Stimulated activated CD8-positive, alpha-beta memory T cell treated with anti-CD3 and anti-CD28 coated beads, Interleukin-4, amount 100 ng/mL, for 24 hours (primary cell): ENCODE measurements at places on chromosomes 6 and 20.

DNA sequence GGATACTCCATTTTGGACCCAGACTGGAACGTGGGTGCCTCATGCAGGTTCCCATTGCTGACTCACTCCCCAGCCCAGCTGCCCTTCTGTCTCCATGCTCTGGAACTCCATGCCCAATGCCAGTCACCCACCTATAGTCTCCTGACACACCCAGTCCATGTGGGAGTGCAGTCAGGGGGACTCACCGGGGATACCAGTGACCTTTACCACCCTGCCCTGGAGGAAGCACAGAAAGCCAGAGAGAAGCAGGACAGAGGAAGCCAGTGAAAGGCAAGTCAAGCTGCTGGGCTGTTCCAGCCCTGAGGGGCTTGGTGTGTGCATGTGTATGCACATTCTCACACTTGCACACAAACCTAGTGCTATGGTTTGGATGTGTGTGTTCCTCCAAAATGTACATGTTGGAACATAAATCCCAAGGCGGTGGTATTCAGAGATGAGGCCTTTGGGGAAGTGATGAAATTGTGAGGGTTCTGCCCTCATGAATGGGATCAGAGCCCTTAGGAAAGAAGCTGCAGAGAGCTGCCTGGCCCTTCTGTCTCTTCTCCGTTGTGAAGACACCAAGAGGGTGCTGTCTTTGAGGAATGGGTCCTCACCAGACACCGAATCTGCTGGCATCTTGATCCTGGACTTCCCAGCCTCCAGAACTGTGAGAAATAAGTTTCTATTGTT lies 121.4 kb upstream of the MAFB start:
- DNase-seq, result no peak

DNA sequence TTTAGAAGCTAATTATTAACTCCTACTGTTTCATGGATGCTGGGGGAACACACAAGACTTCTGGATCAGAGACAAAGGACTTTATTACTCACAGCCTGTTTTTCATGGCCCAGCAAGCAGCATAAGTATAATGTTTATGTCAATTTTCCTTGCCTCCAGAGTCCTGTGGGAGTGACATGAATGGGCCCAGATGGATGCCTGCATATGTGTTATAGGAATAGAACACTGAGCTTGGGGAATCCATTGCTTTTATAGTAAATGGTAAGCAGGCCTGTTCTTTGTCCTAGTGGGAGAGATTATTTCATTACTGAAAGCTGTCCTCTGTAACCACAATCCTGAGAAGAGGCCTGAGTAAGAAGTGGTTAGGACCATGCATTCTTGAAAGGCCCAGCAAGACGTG lies 25.6 kb downstream of the BLTP3A start:
- DNase-seq, result no peak

- no peak for DNase-seq
Measured at GRCh38 chr20:59667131-59667530, 62.8 kb downstream of the PHACTR3 start.

- DNase-seq, result no peak
Measured at GRCh38 chr20:19827818-19828217, 69.8 kb downstream of the RIN2 start.

DNA sequence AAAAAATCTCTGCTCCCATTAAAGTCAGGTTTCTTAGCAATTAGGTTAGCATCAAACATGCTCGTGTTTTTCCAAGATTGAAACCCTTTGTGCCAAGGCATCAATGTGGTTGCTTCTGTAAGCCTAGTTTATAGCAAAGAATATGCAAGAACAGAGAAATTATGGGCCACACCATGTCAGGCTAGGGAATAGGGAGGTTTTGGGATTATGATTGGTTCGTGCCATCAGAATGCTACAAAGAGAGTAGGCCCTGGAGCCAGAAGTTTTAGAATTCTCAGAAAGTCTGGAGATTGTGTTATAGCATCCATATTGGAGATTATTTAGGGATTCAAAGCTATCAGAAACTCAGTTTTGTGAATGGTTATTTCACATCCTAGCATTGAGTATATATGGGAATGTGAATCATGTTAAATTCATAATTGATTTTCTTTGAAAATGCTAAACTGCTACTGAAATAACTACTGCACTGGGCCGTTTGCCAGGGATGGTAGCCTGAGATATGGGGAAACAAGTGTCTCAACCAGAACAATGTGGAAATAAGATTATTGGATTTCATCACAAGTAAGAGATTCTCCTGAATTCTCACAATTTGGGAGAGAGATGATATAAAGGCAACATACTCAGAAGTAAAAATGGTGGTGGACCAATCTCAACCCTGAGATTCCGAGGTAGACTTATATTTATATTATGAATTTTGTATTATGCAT lies 45.3 kb downstream of the ZNF292 start:
- DNase-seq, result no peak

DNA sequence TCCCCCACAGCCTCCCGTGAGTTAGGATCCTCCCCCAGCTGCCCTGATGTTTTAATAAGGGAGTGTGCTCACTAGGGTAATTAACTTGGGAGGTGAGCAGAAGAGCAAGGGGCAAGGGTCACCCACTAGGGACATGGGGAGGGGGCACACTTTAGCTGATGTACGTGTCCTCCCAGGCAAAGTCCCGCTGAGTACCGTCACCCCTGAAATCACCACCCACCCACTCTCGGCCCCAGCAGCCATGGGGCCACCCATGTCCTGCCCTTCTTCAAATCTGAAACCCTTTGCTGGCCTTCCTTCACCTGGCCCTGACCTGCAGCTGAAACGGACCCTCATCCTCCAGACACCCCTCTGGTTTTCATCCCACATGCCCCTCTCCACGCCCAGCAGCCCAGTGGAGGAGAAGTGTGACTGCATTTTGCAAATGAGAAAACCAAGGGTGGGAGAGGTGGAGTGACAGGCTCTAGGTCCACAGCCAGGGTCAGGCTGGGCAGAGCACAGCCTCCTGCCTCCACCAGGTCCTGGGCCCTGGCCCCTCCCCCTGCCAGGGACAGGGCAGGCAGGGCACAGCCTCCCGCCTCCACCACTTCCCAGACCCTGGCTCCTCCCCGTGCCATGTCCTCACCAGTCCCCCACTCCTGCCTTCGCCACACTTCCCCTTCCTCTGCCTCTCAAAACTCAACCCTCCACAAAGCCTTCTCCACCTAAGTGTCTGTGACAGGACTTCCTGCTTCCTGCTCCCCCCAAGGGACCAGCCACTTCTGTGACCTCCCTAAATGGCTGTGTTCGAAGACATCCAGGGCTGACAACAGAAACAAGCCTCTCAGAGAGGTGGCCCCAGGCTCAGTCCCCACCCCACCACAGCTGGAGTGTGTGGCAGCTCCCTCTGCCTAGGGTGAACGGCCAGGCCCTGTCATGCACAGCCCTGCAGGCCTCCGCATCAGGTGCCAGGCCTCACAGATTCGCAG lies 15.1 kb downstream of the ACSS1 start:
- DNase-seq, result peak; percentile 10

- DNase-seq, result no peak
Measured at GRCh38 chr20:11443382-11444119, 474.1 kb upstream of the BTBD3 start.
